Upper lobe of right lung (tissue), 1 donor: ENCODE measurements at places on chromosomes 4 and X.

GRCh38 chrX:75038925-75039324 is 113.7 kb upstream of the NEXMIF start:
- no peak for DNase-seq

DNA sequence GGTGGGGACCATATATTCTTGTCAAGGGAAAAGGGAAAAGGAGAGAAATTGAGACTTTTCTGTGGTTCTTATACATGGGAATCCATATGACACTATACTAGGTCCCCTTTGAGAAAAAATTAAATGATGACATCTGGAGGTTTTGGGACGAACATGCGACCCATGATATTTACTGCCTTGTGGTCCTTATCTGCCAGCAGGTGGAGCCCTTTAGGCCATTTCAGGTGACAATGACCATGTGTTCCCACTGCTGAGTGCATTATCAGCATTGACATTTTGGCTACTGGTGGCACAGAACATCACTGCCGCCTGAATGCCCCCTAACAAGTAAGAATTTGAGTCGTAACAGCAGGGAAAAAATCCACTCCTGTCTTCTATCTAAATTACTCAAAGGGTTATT is 843.4 kb downstream of the FSTL5 start:
- DNase-seq: no peak

- DNase-seq: no peak
Observed at GRCh38 chrX:24870143-24870542, 145.6 kb downstream of the ARX start.

GRCh38 chr4:83516042-83516772 is 19.7 kb upstream of the GPAT3 start:
- no peak for DNase-seq

DNA sequence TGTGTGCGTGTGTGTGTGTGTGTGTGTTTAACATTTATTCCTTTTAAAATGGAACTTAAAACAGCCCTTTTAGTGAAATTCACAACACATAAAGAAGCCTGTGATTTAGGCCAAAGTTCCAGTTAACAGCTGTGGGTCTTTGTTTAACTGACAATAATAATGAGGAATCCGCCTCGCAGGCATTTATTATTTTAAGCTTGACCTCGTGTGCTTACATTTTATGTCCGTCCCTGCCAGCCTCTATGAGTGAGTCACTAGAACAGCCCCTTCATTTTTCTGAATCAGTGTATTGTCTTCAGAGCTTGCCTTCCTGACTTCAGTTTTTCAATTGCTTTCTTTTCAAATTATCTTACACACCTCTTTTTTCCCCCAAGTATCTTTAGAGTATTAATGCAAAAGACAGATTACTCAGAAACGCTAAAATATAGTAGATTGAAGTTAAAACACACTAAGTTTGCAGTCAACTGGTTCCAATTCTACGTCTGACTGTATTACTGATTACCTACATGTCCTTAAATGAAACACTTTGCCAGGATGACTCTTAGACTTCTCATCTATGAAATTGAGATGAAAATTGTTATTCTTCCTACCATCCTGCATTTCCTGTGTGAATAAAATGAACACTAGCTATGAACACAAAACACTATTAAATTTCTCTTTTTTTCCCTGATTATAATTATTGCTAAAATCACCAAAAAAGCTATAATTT is 319.6 kb upstream of the HS3ST1 start:
- no peak for DNase-seq

DNA sequence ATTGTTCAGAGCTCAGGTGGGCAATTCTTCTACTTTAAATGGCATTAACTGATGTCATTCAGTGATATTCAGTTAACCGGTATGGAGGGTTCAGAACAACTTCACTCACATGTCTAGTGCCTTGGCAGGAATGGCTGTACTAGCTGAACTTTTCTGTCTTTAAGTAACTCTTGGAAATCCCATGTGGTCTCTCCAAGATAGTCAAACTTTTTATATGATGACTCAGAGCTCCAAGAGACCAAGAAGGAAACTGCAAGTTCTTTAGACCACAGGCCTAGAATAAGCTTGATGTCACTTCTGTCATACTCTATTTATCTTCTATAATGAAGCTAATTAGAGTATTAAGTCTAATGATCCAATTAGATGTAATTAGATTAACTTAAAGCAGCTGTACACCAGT is 24.9 kb downstream of the LHFPL1 start:
- no peak for DNase-seq

DNA sequence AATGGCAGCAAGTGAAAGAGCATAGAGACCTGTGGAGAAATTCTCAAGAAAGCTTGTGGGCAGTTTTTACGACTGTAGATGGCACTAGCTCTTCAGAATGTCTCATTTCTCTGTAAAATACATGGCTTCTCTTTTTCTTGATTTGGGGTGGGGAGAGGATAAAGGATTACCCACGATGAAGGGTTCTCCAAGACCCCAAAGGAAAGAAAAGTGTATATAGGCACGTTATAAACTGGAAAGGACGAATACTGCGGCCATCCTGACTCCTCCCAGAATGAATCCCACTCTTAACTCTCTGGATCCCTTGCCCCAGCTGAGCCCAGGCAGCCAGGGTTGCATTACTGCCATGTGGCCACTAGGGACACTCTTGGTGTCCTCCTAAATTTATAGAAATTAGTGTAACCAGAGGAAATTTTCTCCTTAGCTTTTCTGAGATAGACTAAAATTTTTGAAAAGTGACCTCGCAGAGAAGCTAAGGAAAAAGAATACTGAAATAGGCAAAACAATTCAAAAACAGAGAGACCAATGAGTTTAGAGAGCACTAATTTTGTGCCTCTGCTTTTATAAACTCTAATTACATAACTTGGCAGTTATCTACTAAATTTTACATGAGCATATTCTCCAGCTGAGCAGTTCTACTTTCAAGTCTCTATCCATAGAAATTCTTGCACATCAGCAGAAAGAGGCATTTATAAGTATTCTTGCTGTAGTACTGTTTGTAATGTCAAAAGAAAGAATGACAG is 37.8 kb upstream of the PCDH19 start:
- DNase-seq: no peak

GRCh38 chrX:576904-577560 is 53.6 kb upstream of the SHOX start:
- no peak for DNase-seq

DNA sequence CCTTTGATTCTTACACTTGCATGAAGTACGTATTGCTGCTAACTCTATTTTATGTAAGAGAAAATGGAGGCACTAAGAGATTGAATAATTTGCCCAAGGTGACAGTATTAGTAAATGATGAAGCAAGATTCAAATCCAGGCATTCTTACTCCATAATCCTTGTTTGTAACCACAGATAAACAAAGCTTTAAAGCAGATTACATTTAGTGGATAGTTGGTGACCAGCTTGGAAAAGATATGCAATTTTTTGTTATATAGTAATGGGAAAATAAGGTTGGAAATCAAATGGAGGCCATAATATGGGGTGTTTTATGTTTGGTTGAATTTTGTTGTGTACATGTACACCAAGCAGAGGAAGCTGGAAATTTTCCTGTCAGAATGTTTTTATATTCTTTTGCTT is 30.8 kb downstream of the MND1 start:
- DNase-seq: no peak

- no peak for DNase-seq
Observed at GRCh38 chr4:20532116-20532790, 168.0 kb upstream of the PACRGL start.

DNA sequence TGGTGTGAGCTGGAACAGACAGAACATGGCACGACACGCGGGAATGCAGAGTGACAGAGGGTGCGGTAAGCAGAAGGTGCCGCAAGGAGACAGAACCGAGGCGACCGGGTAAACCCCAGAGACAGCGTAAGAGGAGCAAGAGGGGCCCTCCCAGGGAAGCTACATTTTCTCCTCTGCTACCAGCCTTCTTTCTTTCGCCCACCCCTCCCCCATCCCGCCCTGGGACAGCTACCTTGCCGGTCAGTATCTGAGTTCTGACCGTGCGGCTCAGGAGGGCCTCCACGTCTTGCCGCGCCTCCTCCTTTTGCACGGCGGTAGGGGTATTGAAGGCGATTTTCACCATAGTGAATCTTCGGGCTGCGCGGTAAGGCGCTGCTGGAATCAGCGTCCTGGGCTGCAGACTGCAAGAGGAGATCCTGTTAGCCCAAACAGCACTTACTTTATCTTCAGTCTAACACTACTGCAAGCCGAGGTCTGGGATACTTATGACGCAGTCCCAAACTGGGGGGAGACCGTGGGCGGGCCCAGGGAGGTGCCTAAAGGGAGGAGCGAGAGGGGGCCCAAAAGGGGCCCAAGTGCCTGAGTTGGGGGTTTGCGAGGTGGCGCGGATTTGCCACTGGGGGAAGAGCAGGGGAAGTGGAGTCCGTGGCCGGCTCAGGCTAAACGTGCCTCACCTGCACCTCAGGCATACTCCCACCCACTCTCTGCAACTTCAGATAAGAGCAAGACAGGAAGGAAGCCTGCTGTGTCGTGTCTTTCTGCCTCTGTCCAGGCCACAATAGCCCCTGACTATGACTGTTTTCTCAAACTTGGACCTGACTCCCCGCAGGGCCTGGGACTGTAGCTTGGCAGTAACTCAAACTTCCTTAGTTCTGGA is at the start of gene ITM2A:
Gene ITM2A, minus strand, starts transcription at position 462 of the 877 bp plus-strand sequence. Its CDS starts 119 bp downstream, at position 343.
- peak; percentile 55 for DNase-seq

GRCh38 chrX:21412029-21412428 is 37.8 kb downstream of the CNKSR2 start:
- DNase-seq: no peak

- DNase-seq: no peak
Observed at GRCh38 chrX:133094098-133094731, 2.7 kb downstream of the USP26 start.

DNA sequence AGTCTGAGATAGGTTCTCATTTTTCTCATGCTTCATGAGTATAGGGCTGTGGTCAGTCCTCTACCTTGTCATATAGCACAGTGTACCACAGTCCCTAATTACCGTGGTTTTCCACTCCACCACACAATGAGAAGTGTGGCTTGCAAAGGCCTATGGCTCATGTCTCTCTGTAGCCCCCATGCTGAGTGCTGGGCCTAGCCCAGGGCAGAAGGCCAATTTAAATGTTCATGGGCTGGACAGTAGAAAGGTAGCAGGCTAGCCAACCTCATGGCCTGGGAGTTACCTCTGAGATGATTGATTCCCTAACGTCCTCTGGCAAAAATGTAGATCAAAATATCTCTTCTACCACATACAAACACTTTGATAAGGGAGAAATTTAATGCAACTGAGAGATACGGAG is 222.5 kb downstream of the AFF2 start:
- DNase-seq: no peak

GRCh38 chr4:128663325-128663724 is 146.2 kb upstream of the JADE1 start:
- DNase-seq: no peak

DNA sequence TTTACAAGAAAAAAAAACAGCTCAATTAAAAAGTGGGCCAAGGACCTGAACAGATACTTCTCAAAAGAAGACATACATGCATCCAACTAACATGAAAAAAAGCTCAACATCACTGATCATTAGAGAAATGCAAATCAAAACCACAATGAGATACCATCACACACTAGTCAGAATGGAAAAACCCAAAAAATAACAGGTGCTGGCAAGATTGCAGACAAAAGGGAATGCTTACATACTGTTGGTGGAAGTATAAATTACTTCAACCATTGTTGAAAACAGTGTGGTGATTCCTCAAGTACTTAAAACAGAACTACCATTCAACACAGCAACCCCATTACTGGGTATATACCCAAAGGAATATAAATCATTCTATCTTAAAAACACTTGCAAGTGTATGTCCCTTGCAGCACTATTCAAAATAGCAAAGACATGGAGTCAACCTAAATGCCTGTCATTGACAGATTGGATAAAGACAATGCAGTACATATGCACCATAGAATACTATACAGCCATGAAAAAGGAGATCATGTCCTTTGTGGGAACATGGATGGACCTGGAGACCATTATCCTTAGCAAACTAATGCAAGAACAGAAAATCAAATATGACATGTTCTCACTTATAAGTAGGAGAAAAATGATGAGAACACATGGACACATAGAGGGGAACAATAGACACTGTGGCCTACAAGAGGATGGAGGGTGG is 97.6 kb downstream of the RAB28 start:
- no peak for DNase-seq

DNA sequence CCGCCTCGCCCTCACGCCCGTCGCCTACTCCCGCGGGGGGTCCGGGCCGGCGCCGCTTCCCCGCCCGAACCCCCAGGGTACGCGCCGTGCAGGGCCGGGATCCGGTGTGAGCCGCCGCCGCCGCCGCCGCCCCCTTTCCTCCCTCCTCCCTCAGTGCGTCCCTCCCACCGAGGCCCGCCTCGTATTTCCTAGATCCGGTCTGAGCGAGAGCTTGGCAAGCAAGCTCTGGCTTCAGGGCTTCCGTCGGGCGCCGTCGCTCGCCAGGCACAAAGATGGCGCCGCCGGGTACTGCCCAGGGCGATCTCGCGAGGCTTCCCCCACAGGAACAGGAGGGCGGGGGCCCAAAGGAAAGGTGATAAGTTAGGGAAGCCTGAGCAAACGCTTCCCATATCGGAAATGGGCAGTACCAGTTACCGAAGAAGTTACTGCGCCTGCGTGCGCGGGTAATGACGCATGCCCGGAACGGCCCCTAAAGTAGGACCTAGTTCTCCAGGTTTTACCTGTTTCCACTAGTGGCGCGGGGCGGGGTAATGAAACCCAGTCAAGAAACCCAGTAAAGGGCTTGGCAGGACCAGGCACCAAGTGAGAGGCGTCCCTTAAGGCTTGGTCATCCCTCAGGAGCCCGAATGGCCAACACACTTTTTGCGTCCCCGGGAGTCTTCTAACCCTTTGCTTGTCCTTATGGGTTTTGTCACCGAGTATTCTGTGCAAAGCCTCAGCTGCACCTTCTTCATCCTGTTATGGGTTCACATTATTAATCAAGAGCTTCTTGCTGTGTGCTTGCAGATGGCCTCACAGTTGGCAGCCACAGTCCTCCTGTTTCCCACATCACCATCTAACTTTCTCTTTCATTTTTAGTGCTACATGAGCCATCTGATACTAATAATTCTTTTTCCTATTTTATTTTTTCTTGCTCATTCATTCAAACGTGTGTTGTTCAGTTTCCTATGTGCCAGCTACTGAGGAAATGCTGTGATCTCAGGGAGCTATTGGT is at the start of gene TAB3:
Gene TAB3, minus strand, starts transcription at position 108 of the 994 bp plus-strand sequence. CDS start 29,666 bp downstream, outside the sequence.
- peak; percentile 96 for DNase-seq
